ENCODE measurements at places on chromosomes 16 and 17.

- no peak for DNase-seq
Observed at GRCh38 chr17:48840441-48840840, 9.6 kb downstream of the CALCOCO2 start.

DNA sequence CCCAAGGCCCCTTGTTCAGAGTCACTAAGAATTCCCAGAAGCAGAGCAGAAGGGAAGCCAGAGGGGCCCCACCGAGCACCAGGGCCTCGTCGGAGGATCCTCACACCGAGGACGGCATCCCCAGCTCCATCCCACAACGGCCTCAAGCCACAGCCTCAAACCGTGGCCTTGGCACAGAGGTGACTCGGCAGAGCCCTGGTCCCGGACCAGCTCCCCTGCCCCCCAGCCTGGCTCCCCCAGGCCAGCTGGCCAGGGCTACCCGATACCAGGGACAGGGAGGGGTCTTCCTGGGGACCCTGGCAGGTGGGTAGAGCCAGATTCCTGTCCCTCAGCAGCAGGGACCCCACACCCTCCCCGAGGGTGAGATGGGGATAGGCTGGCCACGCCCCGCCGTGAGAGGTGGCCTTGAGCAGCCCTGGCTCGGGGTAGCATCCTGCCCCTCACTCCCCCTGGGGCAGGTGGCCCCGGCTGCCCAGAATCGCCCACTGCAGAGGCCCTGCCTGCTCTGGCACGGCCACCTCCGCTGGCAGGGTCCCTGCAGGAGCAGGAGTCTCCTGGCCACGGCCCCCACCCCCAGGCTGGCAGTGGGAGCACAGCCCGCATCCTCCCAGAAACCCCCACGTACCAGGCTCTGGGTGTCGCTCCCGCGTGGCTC, 5.6 kb upstream of the PVALEF start:
- DNase-seq = no peak

DNA sequence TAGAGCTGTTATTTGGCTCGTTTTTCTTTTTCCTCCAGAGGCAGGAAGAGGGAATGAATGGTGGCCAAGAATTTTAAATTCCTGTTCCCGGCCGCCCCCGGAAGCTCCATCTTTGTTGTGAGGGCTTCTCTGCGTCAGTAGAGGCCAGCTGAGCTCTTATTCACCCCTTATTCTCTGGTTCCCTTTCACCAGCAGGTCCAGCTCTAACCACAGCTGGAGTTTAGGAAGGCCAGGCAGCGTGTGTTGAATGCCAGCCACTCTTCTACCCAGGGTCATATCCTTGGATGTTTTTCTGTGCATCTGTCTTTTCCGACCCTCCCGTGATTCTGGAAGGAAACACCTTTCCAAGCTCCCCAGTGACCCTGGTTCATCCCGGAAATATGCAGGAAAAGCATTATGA, 570.5 kb downstream of the WWOX start:
- DNase-seq = no peak

GRCh38 chr17:80953471-80954315, 37.9 kb upstream of the CHMP6 start:
- DNase-seq = no peak

GRCh38 chr17:39165178-39165840, 652 bp downstream of the ARL5C start:
- DNase-seq = no peak

DNA sequence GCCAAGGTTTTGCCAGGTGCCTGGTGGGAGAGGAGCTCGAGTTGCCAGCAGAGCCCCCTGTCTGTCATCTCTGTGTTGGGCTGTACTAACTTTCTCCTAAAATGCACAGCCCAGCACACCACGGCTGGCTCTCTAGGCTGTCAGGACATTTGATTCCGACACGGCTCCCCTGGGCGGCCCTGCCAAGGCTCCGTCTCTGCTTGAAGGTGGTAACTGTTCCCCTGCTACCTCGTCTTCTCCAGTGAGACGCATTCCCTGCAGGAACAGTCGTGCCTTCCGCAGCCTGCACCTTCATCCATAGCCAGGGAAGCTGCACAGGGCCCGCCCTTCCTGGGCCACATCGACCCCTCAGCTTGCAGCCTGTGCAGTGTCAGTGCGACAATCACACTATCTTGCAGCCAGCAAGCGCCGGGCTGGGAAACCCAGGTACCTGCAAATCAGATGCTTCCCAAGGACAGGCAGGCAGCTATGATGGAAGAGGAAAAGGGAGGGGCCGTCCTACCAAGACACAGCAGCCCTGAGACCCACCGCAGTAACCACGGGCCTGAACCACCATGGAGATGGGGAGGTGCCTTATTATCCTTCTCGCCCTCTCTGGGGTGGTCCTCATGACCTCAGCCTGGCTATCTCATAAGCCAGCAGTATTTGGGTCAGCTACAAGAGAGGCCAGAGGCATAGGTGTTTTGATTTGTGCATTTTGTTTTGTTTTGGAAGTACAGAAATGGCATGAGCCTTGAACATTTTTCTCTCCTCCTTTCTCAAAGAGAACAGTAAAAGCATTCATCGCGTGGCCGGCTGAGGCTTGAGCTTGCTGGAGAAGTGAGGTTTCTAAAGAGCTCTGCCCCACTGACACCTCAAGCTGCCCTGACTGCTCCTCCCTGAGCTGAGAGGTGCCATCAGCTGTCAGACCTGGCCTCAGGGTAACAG, 361.7 kb upstream of the TNRC6C start:
- no peak for DNase-seq

GRCh38 chr16:3798838-3799237, 81.5 kb upstream of the TRAP1 start:
- DNase-seq = no peak

DNA sequence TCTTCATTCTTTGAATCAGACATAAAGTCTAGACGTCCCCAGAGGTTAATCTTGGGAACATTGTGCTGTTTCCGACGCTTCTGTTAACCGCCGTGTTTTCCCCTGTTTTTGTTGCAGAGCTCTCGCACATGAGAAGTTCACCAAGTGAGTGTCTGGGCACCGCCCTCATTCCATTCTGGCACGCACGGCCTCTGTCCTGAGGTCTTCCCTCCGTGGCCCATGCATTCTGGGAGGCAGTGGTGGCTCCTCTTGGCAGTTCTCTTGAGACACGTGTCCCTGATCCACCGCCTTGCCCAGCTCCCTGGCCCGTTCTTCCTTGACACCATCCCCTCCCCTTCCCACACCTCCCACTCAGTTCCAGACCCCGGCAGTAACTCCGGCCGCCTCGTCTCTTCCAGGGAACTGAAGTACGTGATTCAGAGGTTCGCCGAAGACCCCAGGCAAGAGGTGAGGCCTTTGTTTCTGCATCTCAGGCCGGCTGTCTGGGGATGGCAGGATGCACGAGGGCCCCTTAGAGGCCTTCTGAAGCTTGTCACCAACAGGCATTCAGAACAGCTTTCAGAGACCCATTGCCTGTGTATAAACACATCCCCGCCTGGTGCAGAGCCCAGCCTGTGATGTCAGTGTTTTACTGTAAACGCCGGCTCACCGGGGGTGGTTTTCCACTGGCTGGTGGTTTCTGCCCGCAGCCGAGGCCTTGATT, 85.9 kb upstream of the PLCG2 start:
- DNase-seq = no peak

DNA sequence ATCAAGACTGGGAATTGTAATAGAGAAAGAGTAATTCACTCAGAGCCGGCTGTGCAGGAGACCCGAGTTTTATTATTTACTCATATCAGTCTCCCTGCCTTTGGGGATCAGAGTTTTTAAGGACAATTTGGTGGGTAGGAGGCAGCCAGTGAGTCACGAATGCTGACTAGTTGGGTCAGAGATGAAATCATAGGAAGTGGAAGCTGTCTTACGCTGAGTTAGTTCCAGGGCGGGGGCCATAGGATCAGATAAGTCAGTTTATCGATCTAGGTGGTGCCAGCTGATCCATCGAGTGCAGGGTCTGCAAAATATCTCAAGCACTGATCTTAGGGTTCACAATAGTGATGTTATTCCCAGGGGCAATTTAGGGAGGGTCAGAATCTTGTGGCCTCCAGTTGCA, 20.2 kb upstream of the GUCY2D start:
- no peak for DNase-seq

- DNase-seq = no peak
Observed at GRCh38 chr17:66465701-66466100, 163.3 kb downstream of the PRKCA start.

DNA sequence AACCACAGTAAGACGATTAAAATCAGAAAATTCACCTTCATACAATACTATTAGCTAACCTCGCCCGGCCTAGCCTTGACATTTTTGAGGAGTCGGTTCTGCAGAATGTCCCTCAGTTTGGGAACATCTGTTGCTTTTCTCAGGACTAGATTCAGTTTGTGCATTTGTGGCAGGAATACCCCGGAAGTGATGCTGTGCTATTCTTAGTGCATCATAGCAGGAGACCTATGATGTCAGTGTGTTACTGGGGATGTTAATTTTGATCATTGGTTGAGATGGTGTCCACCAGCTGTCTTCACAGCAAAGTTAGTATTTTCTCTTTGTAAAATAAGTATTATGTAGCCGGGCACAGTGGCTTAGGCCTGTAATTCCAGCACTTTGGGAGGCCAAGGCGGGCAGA, 21.5 kb upstream of the HELZ start:
- no peak for DNase-seq

GRCh38 chr16:86862595-86863280, 284.4 kb downstream of the FOXL1 start:
- DNase-seq = no peak

GRCh38 chr16:81313701-81314602, 810 bp upstream of the GAN start:
- DNase-seq = no peak

DNA sequence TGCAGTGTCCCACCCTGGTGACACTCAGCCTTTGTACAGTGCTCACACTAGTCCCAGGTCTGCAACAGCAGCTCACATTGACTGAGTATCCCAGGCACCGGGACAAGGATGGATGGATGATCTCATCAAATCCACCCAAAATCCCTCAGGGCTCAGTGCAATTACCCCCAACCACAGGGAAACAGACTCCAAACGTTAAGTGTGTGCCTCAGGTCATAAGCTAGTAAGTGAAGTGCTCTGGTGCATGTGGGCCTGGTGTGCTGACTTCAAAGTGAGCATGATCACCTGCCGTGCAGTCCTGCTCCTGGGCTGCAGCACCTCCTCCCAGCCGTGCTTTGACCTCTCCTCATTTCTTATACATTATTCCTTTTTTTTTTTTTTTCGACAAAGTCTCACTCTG, 31.2 kb upstream of the CD300E start:
- no peak for DNase-seq

GRCh38 chr17:45997624-45998023, 1.4 kb upstream of the STH start:
- no peak for DNase-seq

DNA sequence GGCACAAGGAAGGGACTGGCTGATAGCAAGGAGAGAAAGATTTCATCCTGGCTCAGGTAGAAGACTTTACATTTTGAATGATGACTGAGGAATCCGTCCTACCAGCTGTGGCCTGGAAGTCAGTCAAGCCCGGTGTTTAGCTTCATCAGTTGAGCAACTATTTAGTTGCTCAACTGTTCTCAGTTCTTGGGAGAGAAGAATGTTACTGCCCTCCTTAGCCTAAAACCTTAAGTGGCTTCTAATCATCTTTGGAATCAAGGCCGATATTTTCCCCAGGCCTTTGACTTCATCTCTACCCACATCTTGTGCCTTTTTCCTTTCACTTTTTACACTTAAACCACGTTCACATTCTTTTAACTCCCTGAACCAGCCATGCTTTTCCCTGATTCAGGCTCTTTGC, 17.3 kb upstream of the RBL2 start:
- DNase-seq = no peak

GRCh38 chr16:76511203-76511602, 234.0 kb downstream of the CNTNAP4 start:
- DNase-seq = no peak

GRCh38 chr17:27754549-27754948, 45.8 kb downstream of the NOS2 start:
- DNase-seq = no peak

DNA sequence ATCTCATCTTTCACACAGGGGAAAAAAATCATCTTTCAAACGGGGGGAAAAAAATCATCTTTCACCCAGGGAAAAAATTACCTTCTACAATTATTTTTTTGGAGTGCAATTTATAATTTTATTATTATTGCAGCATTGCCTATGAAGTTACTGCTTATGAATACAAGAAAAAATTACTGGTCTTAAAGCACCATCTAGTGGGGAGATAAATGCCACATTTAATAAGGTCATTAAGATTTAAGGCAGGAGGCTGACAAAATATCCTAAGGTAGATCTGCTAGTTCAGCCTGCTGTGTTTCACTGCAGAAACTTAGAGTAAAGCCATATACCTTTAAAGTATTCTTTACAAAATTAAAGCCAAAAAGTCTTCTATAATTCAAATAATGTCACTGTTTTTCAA, 13.7 kb downstream of the SHCBP1 start:
- DNase-seq = no peak

GRCh38 chr16:48817032-48817431, 207.1 kb upstream of the N4BP1 start:
- DNase-seq = no peak

- no peak for DNase-seq
Observed at GRCh38 chr17:77829843-77830799, 128.4 kb upstream of the TNRC6C start.

DNA sequence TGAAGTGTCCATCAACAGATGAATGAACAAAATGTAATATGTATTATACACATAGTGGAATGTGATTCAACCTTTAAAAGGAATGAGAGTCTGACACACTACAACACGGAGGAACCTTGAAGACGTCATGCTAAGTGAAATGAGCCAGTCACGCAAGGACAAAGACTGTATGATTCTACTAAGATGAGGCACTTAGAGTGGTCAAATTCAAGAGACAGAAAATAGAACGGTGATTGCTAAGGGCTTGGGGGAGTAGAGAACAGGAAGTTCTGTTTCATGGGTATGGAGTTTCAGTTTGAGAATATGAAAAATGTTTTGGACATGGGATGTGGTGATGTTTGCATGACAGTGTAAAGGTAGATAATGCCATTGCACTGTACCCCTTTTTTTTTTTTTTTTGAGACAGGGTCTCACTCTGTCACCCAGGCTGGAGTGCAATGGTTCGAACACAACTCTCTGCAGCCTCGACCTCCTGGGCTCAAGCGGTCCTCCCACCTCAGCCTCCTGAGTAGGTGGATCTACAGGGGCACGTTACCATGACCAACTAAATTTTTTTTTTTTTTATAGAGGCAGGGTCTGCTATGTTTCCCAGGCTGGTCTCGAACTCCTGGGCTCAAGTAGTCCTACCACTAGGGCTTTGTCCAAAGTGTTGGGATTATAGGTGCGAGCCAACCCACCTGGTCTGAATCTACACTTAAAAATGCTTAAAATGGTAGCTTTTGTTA, 2.9 kb upstream of the CCDC102A start:
- no peak for DNase-seq

DNA sequence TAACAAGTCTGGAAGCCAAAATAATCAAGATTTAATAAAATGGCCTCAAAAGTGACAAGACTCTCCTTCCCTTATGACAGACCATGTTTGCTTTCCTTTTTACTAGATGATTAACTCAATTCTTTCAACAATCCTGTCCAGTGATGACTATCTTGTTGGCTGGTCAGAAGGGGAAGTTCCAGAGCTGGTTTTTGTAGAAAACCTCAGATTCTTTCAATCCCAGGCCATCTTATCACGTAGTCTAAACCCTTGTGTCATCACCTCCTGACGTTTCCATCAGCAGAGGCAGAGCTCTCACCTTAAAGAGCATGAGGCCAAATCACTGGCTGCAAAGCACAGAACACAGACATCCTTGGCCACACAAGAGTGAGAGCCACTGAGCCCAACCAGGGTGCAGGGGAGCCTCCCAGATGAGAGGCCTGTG, 125.3 kb downstream of the ANKRD11 start:
- no peak for DNase-seq

GRCh38 chr17:31877911-31878702, 19.1 kb upstream of the COPRS start:
- DNase-seq = no peak

All from activated CD4-positive, CD25-positive, alpha-beta regulatory T cell (primary cell).